ENCODE measurements at places on chromosomes 1 and 21.

DNA sequence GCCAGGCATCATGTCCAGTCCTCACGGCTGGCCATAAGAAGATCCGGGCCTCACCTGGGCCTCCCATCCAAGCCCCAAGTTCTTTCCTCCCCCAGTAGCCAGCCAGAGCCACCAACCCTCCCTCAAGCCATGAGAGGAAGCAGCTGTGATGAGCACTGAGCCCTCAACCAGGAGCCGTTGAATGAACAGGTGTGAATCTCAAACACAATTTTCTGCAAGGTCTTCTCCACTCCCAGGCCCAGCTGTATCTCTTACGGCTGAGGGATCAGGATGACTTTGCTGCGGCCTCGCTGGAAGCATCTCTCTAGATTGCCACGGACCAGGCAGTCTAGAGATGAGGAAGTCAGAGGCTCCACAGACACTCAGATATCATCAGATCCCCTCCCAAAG lies 9.8 kb upstream of the CLDN14 start:
- DNase-seq, result no peak

- DNase-seq, result no peak
Observed at GRCh38 chr1:169184812-169185211, 78.3 kb downstream of the ATP1B1 start.

- no peak for DNase-seq
Observed at GRCh38 chr1:76066394-76066793, 8.2 kb upstream of the ST6GALNAC3 start.

- peak; percentile 67 for DNase-seq
Observed at GRCh38 chr1:1075148-1075935, 1.2 kb upstream of the RNF223 start.

DNA sequence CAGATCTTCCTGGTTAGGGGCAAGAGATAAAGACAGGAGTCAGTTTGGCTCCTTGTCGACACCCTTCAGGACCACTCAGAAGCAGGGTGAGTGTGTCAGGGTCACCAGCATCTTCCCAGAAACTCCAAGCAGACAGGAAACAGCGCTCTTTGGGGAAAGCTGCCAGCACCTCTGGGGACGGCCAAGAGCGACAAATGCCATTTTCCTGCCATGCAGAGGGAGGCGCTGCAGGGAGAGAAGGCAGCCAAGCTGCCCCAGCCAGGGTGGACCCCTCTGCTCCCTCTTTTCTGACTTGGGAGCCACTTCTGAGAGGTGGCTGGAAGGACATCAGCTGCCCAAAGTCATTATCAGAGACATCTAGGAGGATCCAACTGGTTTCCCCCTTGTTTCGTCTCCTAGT lies 29.0 kb downstream of the SIM2 start:
- DNase-seq, result no peak

DNA sequence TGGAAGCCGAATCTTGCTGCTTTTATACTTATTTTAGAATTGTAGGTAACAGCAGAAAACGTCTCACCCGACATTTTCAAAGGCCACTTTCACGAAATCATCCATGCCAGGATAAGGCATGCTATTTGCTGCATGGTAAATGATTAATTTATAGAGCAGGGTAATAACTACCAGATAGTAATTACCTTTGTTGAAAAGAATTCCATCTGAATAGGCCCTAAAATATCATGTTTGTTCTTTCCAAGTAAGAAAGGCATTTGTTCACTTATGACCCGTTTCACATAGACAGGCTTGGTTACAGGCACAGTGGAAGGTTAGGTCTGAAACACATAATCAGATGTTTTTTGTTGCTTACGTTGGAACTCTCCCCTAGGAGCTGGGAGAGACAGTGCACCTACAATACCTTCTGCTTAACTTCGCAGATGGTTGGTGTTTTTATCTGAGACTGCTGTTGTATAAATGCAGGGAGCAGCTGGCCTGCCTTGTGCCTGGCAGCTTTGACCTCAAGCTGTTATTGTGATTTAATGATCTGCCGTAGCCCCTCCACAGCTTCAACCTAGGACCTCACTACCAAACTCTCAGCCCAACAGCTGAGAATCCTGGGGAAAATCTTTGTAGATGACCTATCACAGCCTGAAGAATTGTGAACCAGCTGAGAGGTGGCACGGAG lies 1.6 kb downstream of the SLC44A3 start:
- DNase-seq, result no peak

DNA sequence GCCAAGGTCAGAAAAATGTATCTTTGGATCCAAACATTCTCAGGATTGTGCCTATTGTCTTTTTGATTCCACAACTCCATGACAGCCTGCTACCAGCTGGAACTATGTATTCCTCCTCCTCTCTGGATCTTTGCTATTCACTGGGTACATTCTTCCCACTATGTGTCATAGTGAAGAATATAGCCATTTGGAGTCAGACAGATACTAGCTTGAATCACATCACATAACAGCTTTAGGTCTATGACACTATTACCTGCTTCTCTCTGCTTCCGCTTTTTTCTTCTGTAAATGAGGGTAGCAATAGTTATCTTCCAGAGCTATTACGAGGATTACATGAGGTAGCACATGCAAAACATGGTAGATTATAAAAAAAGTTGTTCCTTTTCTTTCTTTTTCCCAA lies 5.4 kb upstream of the EXO1 start:
- DNase-seq, result no peak

DNA sequence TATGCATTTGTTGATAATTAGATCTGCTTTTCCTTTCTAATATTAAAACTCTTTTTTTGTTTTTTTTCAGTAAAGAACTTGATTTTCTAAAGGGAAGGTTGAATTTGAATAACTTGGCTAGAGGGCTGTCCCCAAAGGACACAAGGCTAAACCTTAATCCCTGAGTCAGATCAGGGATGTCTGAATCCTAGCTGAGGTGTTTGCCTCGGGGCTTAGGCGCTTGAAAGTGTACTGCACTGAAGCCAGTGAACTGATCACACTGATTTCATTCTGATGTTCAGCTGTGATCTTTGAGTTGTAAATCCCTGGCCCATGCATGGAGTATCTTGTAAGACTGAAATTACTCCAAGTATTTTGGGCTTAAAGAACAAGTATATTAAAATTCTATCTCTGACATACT lies 42.8 kb downstream of the MTR start:
- DNase-seq, result no peak

- no peak for DNase-seq
Observed at GRCh38 chr1:26950602-26951001, 9.7 kb downstream of the KDF1 start.

- DNase-seq, result no peak
Observed at GRCh38 chr1:161930064-161930463, 93.6 kb downstream of the OLFML2B start.

DNA sequence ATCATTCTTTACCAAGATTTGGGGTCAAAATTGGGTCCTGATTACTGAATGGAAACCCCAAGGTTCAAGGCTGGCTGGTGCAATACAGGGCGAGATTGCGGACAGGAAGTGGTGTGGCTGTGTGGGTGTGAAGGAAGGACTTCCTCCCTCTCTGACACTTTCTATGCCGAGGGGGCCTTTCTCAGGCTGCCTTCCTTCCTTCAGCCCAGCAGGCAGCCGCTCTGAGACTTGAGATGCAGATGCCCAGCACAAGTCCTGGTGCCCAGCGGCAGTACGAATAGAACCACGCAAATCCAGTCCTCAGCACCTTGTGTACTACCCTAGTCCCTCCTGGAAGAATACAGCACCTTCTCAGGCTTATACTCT lies 16.3 kb downstream of the BATF3 start:
- no peak for DNase-seq

GRCh38 chr21:25406887-25407579 lies 200.2 kb downstream of the MRPL39 start:
- no peak for DNase-seq

- no peak for DNase-seq
Observed at GRCh38 chr1:16430606-16431005, 6.6 kb downstream of the SPATA21 start.

GRCh38 chr1:151815716-151816327 lies 10.6 kb upstream of the LINGO4 start:
- DNase-seq, result no peak

DNA sequence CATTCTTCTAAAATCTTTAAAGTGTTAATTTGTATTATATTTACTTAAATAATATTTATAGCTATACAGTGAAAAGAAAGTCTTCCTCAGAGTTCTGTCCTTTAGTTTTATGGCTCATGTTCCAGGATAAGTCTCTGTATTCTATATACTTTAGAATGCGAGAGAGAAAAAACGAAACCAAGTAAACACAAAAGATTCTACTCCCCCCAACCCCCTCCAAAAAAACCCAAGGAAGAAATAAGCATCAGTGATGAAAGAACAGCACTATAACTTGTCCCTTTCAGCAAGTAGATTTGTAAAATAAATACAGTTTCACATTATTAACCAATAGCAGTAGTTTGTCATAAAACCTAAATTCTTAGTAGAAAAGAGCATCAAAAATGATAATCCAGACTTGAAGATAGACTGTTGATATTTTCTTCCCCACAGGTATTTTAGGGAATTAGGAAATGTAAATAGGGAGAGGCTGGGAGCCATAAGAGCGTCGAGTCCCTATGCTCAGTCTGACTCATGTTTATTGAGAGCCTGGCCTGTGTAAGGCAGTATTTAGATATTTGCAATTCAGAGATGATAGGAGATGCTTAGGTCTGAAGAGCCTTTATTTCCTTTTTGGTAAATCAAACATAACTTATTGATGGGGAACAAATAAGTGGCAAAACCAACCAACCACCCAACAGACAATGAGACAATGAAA lies 35.5 kb downstream of the CDC14A start:
- no peak for DNase-seq

GRCh38 chr1:171646249-171646560 lies 6.3 kb downstream of the MYOC start:
- DNase-seq, result no peak

DNA sequence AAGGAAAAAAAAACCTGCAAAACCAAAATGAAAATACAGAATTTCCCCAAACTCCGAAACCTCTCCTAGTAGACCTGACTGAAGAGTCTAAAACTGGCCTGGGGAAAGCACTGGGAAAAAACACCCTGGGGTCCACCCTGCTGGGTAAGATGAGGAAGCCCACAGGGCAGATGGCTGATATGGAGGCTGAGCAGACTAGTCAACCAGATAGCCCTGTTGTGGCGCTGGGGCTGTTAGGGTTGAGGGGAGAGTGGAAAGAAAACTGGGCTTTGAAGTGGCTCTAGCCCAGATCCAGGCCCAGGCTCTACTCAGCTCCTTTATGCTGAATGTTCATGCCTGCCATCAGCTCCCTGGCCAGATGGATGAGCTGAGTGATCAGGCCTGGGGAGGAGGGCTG lies 6.8 kb upstream of the SLAMF1 start:
- DNase-seq, result no peak

GRCh38 chr1:92730476-92730875 lies 54.4 kb downstream of the EVI5 start:
- DNase-seq, result no peak

DNA sequence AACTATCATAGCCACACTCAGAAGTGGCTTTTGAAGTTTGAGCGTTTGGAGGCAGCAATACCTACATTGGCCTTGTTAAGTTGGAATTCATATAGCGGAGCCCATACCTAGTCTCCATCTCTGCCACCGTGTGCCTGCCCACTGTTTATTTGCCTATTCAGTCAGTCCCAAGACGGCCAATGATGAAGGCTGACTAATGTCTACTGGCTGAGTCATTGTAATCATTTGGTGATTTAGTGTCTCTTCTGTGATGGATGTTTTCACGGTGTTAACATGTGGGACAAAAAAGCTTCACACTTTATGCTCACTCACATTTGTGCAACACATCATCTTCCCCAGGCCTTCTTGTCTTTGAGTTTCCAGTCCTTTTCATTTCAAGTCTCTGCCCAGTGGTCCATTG lies 92.6 kb upstream of the PBX1 start:
- DNase-seq, result no peak

DNA sequence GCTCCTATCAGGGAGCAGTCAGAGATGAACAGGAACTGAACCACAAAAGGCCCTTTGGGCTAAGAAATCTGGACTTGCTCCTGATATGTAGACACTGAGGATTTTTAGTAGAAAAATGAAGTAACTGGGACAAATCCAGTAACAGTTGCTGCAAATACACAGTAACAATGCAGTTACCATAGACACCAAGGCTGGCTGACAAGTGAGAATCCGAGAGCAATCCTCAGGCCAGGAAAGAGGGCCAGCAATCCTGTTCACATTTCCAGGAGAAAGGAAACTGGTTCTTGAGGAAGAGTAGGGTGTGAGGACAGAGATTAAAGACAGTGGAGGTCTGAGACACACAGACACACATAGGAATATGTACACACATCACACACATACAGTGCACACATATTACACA lies 9.3 kb upstream of the LORICRIN start:
- no peak for DNase-seq

GRCh38 chr1:243420946-243421685 lies 165.3 kb downstream of the SDCCAG8 start:
- no peak for DNase-seq

DNA sequence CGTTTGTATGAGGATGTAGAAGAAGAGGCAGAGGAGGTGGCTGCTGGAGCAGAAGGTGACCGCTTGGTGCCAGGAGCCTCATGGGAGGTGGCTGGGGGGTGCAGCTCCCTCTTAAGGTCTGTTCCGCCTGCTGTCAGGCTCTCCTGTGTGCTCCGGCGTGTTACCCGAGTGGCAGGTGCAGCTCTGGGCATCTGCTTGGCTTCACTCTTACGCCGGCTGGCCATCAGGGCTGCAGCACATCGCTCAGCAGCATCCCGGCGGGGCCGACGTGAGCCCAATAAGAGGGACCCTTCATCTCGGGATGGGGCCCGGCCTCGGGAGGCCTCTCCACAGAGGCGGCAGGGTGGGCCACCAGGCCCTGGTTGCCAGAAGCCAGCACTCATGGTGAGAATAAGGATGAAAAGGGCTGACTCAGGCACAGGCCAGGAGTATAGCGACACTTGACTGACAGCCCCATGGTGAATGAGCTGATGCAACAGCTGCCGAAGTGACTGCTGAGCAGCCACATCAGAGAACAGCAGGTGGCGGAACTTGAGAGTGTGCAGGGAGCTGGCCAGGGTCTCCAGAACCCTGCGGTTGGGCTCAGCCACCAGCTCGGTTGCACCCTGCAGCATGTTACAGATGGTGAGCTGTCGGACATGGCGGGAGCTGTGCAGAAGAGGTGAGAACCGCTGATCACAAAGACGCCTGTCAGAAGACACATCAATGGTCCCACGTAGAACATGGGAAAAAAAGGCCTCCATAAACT lies 17.5 kb downstream of the LRRC41 start:
- no peak for DNase-seq

- no peak for DNase-seq
Observed at GRCh38 chr1:44543064-44543744, 131.1 kb downstream of the TMEM53 start.

DNA sequence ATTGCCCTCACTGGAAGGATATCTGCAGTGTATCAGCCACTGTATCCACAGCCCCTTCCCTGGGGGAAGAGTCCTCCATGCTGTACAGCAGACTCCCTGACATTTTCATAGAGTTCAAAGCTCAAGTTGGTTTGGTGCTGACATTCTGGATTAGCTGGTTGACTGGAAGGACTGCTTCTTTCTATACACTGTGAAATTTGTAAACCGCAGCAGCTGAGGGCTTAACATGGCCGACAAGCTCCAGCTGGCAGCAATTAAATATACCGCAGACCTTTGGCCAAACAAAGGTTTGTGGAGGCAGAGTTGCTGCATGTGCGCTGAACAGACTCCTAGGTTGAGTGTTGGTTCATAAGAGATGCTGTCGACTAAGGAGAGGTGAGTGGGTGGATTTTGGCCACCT lies 126.4 kb downstream of the DHRS3 start:
- no peak for DNase-seq

GRCh38 chr1:210378736-210379135 lies 50.0 kb downstream of the HHAT start:
- no peak for DNase-seq
